RCC 7860 (cell line): ENCODE measurements at places on chromosomes 3 and 15.

DNA sequence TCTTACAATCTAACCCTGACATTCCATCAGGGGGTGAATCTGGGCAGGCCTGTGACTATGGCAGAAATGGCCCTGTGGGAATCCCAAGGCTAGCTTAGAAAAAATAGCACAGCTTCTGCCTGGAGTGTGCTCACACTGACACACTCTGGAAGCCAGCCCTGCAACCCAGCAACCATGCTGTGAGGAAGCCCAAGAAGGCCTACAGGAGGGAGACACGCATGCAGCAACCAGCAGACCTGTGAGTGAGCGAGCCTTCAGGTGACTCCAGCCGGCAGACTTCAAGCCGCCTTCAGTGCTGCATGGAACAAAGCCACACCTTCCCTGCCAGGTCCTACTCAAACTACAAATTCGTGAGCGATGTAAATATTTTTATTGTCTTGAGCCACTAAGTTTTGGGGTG is 26.1 kb downstream of the RAB6B start:
- no peak for DNase-seq

GRCh38 chr3:32930161-32930560 is 21.3 kb upstream of the CCR4 start:
- DNase-seq = no peak

DNA sequence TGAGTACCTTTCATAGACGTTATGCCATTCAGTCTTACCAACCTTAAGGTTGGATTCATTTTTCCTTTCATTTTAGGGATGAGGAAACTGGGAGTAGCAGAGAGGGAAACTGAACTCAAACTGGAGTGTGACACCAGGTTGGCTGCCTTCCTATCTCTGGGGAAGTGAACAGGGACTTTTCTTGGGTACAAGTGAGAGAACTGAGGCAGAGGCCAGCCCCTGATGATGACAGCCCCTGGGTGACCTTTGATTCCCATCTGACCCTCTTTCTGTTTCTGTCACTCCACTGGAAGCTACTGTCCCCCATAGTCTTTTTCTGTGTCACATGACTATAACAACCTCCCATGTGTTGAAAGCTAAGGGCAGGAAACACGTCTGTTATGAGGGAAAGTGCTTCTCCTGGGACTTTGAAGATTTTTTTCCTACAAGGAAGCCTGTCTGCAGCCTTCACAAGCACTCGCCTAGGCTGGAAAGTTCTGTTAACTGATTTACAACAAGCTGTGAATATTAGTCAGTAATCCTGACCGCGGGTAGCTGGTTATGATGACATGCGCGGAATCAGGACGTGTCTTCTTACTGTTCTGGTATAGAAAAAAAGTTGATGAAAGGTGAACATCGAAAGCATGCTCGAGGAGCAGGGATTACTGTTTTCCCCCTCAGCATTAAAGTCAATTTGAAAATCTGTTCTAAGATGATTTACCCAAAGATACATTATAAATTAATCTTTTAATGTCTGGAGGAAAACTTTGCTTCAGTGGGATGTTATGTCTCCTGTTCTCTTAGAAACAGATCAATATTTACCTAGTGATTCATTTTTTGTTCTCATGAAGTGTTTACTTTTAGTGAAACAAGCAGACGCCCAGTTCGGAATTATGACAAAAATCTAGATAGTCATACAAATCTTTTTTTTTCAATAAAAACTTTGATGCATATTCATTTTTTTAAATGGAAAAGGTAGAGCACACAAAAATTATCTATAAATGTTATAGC is 31.5 kb downstream of the ABHD2 start:
- no peak for DNase-seq

GRCh38 chr15:78365917-78366316 is 25.8 kb downstream of the CRABP1 start:
- DNase-seq = no peak

- DNase-seq = peak; percentile 74
Measured at GRCh38 chr3:110521019-110521418, 550.6 kb upstream of the NECTIN3 start.

- no peak for DNase-seq
Measured at GRCh38 chr3:64441861-64442260, 216.6 kb upstream of the PRICKLE2 start.

DNA sequence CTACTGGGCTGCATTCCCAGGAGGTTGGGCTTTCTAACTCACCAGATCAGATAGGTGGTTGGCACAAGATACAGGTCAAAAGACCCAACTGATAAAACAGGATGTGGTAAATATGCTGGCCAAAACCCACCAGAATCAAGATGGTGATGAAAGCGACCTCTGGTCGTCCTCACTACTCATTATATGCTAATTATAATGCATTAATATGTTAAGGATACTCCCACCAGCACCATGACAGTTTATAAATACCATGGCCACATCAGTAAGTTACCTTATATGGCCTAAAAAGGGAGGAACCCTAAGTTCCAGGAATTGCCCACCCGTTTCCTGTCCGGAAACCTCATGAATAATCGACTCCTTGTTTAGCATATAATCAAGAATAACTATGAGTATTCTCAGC is 31.6 kb downstream of the CFAP44 start:
- no peak for DNase-seq

DNA sequence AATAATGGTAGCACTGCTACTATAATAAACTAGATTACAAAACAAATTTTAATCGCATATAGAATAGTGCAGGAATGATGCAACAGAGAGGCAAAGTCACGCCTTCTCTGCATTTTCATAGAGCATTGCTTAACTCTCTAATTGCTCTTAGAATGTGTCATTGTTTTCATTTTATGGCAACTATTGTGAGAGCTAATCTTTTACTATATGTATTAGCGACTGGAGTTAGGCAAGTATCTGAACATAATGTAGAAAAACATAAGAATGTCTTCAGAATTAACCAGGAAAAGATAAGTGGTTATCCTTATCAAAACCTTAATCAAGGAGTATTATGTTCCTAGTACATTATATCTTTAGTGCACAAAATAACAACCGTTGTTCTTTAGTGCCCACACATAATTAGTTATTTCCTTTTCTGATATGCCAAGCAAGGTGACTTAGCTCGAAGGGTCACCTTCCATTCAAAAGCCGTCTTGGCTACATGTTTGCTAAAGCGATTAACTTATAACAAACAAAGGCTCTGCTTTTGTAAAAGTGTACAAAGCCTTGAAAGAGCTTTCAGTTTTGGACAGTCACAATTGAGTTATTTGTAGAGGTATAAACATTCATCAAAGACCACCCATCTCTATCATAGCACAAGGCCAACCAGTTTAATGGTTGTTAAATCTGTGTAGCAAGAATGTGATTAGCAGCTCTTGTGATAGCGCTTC is 1328.9 kb downstream of the ROBO2 start:
- DNase-seq = no peak

DNA sequence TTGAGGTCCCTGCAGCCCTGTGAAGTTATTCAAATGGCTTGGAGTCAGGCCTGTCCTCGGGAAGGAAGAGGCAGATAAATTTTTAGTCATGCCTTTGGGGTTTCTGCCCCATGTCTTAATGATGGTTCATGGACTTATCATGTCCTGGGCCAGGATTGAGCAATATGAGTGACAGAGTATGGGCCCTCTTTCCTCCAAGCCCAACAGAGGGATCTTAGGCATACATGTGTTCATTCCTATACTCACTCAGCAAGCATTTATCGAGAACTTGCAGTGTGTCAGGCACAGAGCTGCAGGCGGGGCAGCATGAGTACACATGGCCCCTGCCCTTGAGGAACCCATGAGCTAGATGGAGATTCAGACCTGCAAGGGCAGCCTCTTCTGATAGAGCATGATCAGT is 6.2 kb downstream of the ESYT3 start:
- DNase-seq = no peak

- DNase-seq = no peak
Measured at GRCh38 chr15:62740141-62741004, 302.2 kb upstream of the TPM1 start.

DNA sequence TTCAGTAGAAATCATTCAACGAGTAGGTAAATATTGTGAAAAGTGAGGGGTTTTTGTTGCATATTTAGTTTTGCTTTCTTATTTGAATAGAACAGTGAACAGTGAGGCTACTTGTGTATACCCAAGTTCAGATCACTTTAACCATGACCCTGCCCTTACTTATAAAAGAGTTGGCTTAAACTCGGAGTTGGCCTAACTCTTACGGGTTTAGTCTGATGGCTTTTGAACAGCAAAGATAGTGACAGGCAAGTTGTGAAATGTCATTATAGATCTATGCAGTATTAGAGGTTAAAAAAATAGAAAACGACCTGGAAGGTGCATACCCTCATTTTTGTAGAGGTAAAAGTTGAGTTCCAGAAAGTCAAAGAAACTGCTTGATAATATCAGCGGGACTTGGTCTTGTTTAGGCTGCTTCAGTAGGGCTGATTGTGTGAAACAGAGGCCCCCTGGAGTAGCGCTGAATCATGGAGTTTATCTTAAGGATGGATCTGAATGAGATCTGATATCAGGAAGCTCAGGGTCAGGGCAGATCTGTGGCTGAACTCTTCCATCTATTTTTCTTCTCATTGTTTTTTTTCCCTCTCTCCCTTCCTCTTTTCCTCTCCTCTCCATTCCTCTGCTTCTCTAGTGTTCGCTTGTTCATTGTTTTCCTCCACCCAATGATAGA is 359.8 kb downstream of the LPP start:
- DNase-seq = no peak

GRCh38 chr3:161070980-161071663 is 34.0 kb downstream of the B3GALNT1 start:
- DNase-seq = no peak

DNA sequence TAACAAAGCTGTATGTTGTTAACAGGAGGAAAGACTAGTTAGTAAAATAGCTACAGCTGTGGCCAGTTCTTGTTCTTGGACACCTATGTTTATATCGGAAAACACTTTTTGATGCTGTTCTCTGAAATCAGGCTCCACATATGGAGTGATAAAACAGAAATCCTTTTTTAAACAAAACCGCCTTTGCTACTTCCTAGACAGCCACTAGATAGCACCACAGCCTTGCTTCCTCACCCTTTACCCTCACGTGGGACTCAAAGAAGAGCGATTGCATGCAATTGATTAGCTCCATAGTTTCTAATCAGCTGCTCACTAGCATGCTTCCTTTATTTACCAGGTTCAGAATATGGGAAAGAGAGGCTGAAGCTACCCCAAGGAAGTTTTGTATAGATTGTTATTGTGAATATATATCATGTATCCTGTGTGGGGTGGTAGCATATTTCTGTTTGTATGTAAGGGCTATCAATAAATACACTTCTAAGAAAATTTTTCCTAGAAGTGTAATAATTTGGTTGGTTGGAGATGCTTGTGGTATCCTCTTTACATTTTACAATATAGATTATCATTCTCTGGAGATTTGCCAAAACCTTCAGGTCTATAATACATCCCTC is 4.3 kb upstream of the MTFMT start:
- no peak for DNase-seq

- no peak for DNase-seq
Measured at GRCh38 chr3:141382571-141382970, 14.3 kb downstream of the ZBTB38 start.

DNA sequence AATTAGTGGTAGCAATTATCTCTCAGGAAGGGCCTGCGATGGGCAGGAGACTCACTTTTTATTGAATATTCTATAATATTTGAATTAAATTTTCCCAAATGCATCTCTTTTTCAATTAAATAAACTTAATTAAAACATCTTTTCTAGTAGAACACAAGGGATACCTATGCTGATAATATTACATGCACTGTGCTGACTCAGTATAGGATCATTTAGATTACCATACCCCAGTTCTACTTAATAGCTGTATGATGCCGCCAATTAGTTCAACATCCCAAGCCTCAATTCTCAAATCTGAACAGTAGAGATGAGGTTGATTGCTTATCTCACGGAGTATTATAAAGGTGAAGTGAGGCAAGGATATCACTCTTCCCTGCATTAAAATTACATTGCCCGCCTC is 149.2 kb downstream of the SLCO3A1 start:
- DNase-seq = no peak

DNA sequence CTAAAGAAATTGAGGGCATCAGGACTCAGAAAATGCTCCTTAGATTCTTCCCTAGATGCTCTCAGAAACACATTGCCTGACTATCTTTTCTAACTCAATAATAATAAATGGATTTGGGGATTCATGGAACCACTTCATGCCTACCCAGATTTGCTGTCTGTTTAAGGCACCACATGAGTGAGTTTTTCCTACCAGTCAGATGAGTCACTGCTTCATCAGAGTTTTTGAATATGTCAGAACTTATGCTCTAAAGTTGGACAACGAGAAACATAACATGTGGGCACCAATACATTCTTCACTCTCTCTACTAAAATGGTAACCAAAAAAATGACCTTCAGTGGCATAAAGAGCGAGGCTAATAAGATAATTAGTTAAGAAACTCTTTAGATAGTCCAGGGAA is 1135.1 kb downstream of the TUSC7 start:
- peak; percentile 26 for DNase-seq

DNA sequence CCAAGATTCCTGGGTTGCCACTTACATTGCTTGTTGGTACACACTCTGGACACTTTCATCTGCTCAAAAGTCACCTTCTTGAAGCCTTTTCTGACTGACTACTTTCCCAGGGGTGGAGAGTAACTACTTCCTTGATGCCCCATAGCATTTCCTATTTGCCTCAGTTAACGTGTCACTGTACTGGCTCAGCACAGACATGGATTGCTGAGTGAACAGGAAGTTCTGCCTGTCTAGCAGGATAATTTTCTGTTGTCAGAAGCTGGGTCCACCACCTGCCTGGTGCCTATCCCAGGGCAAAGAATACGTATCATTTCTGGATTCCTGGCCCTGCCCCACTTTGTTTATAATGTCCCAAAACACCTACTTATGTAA is 15.3 kb upstream of the ABHD17C start:
- no peak for DNase-seq
